ENCODE measurements at places on chromosomes 12 and 14.

- peak; percentile 20 for DNase-seq
These were observed 5.5 kb upstream of the CCDC175 start for GRCh38 chr14:59582161-59582560.

DNA sequence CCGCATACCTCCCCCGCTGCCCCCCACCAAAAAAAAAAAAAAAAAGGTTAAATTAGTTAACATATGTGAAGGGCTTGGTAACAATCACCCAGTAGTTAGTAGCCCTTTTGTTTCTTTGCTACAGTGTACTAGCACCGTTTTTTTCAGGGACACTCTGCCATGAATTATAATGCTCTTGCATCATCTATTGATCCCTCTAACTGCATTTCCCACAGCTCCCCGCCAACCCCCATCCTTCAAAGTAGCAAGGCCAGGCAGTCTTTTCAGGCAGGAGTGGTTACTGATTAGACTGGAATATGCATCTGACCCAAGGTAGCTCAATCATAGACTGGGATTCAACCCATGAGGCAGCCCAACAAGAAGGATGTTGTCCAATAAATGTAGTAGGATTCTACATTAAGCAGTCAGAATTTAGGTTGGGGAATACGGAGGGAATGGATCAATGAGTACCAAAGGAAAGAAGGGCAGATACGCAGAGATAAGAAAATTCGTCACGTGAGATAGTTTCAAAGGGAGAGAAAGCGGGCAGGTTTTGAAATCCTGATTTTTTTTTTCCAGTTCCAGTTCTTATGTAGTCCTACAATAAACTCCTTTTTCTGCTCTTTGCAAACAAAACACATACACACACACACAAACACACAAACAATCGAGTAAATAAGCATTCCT lies 39.8 kb upstream of the CRACR2A start:
- no peak for DNase-seq

GRCh38 chr14:95507701-95508103 lies 8.7 kb downstream of the SYNE3 start:
- DNase-seq = no peak

DNA sequence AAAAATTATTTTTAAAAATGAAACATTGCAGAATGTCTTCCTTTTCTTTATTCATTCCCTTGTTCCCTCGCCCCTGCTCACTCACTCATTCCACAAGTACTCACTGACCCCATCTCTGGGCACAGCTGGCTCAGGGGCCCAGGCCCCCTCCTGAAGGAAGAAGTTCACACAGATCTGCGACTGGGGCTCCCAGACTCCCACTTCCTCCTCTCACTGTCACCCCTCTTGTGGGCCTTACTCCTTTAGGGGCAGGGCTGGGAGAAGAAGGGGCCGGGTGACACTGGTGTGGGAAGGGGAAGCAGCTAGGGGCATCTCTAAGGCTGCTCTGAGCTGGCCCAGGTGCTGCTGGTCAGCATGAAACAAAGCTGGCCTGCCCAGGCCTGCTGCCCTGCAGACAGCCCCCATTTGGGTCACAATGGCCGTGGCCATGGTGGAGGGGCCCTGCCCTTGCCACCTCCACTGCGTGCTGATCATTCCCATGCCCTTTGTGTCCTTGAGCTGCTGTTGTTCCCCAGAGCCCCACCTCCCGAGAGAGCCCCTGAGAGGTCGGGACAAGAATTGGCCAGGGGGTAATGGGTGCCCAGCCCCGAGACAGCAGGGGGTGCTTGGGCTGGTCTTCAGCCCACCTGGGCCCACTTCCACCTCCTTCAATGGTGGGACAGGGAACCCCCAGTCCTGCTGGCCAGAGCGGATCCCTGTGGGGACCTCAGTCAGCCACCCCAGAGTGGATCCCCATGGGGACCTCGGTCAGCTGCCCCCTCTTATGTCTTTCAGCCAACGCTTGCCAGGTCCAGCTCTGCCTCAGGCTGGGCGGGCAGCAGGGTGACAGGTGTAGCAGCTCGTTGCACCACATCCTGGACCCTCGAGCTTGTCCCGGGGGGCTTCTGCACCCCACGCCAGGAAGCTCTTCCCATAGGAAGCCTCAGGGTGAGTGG lies 212.4 kb upstream of the C14orf180 start:
- DNase-seq = no peak

DNA sequence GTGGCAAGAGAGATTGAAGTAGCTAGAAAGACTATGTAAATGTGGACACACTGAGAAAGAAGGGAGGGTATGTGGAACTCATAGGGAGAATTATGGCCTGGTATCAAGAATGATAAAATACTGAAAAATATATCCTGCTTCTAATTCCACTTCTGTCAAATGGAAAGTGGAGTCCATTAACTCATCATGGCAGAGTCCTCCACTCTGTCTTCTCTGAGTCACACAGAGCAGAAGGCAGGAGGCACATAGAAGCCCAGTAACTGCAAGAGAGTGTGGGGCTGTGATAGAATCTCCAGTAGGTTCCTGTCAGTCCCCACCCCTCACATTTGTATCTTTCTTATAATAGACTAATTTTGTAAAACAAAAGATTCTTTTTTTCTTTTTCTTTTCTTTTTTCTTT lies 223.7 kb downstream of the AKAP6 start:
- no peak for DNase-seq

DNA sequence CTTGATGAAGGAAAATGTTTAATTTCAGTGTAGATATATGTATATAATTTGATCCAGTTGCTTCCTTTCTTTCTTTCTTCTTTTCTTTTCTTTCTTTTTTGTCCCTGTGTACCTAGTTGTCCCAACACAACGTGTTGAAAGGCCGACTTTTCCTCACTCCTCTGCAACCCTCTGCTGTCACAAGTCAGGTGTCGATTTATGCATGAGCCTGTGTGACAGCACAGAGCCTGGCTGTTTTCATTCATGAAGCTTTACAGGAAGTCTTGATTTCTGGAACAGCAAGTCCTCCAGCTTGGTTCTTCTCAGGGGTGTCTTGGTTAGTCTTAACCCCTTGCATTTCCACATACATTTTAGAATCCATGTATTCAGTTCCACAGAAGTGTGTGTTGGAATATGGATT lies 88.1 kb downstream of the PPP2R5C start:
- DNase-seq = no peak

- DNase-seq = no peak
These were observed 36.6 kb downstream of the DCAF4 start for GRCh38 chr14:72962829-72963312.

DNA sequence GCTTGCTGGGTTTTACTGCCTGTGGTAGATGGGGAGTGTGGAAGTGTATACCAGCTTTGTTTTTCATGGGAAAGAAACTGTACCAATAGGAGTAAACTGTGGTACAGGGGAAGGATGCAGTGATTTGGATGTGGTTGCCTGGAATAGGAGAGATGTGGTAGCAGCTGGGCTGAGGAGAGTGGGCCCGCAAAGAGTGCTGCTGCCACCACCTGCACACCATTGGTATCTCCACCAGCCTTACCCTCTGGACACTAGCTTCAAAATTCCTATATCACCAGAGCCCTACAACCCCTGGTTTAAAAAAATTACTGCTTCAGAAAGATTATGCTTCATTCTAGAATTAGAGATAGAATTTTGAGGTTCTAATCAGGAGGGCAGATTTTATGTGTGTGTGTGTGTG lies 53.6 kb downstream of the AKAP6 start:
- DNase-seq = no peak

DNA sequence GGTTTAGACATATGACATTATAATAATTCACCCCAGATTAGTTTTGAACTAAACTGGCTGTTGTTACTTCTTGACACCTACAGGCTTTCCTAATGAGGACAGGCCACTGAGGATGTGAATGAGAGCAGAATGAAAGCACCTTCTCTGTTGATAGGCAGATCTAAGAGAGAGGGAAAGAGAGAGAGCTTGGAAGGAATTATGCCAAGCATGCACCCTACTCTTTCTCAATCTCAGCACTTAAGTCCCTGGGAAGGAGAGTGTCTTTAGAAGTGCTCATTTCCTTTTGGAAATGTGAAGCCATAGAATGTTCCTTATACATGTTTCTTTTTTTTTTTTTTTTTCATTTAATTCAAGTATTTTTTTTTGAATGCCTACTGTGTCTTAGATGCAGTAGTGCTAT lies 49.0 kb downstream of the TBC1D15 start:
- no peak for DNase-seq

- DNase-seq = no peak
These were observed 32.7 kb downstream of the TMEM19 start for GRCh38 chr12:71718611-71719010.

DNA sequence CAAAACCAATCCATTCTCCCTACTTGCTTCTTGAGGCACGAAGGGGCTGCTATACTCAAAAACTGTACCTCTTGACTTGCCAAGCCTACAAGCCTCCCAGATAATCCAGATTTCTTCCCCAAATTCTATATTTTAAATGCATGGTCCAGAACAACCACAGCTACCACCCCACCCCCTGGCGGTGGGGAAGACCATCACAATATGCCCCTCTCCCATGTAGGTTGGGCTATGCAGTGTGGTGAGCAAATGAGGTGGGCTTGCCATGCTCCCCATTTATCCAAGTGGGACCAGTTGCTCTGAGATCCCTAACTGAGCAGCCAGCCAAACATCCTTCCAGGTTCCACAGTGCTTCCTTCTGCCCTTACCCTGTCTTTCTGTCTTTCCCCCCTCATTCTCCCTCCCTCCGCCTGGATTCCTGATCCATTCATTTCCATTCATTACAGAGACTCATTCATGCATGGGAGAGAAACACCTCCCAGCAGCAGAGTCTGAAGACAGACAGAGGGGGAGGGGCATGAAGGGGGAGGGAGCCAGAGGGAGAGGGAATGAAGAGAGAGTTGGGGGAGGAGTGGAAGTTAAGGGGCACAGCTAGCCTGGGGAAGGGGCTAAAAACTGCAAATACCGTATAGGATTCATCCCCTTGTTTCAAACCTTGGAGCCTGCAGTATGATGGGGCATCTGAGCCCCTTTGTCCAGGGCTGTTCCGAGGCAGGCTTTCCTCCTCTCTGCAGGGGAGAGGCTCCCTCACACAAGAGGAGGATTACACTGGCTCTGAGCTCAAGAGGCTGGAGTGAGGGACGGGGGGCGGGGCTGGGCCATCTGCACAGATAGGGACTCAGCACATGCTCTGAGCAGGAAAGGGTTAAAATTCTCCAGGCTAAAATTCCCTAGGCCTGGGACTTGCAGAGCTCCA lies 4.4 kb downstream of the ZNF219 start:
- peak; percentile 63 for DNase-seq

- DNase-seq = no peak
These were observed 364.5 kb downstream of the BTG1 start for GRCh38 chr12:91781114-91781513.

- no peak for DNase-seq
These were observed 202.5 kb downstream of the CALM1 start for GRCh38 chr14:90599339-90599738.

DNA sequence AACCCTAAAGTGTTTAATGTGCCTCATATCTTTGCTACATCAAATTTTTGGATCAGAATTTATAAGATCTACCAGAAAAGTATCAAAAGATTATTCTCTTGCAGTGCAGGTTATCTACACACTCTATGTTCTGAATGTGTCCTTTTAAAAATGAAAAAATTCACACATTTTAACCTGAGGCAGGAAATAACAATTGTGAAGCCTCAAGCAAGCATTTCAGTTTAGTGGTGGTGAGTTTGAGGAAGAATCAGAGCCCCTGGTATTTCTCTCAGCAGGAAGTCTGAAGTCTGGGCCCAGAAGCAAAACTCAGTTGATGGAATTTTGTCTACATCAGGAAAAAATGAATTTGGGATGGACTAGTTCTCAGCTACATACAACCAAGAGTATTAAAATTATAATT lies 137.0 kb upstream of the PZP start:
- DNase-seq = no peak

DNA sequence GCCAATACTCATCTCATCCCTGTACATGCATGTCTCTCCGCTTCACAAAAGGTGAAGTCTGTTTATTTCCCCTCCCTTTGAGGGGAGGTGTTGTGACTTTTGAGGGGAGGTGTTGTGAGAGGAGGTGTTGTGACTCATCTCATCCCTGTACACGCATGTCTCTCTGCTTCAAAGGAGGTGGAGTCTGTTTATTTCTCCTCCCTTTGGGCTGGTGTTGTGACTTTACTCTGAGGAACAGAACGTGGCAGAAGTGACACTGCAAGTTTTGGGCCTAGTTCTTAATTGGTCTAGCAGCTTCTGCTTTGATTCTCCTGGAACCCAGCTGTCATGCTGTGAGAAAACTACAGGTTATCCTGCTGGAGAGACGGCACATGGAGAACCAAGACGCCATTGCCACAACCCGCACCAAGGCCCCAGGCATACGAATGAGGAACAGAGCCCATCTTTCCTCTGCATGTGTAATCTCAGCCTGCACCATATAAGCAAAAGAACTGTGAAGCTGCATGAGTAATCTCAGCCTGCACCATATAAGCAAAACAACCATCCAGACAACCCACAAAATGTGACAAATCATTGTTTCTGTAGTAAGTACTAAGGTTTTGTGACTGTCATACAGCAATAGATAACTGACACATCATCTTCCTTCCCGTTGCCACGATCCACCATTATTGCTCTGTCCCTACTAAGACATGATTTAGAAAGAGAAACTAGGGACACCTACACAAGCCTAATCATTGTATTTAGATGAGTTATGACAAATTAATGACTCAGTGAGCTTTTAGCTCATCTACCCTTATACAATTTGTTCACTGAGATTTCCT lies 30.0 kb downstream of the GALNT4 start:
- no peak for DNase-seq

GRCh38 chr12:47725091-47725772 lies at the start of gene ENDOU:
Gene ENDOU (minus strand): TSS chr12:47725490. CDS start chr12:47725413, 77 bp downstream.
- no peak for DNase-seq

GRCh38 chr14:35643513-35643912 lies 109.5 kb downstream of the INSM2 start:
- DNase-seq = no peak

DNA sequence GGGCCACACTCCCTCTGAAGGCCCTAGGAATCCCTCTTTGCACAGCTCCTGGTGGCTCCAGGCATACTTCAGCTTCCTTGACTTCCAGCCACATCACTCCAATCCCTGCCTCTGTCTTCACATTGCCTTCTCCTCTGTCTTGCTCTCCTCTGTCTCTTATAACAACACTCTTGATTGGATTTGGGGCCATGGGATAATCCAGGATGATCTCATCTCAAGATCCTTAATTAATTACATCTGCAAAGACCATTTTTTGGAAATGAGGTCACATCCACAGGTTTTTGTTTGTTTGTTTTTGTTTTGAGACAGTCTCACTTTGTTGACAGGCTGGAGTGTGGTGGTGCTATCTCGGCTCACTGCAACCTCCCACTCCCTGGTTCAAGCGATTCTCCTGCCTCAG lies 88.7 kb downstream of the TMTC1 start:
- DNase-seq = no peak

- no peak for DNase-seq
These were observed 10.5 kb downstream of the RASSF9 start for GRCh38 chr12:85825746-85826145.

- DNase-seq = peak; percentile 92
These were observed at the start of gene CCND2 for GRCh38 chr12:4273652-4274395. Gene CCND2 (plus strand): TSS chr12:4273762. CDS start chr12:4274041, 279 bp downstream.

DNA sequence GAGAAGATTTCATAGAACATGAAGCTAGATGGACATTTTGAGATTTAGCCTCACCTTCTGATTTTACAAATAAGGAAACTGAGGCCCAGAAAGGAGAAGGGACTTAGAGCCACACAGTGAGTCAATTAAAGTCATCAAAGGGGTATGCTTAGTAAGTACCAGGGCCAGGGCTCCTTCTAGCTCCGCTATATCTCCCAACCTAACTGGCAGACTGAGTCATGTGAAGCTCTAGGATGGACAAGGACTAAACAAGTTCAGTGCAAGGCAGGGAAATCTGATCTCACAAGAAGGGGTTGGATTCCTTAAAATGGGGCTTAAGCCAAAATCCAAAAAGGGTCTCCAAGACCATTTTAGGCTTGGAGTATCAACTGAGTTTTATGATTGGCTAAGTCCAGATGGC lies 215.8 kb downstream of the PHLDA1 start:
- no peak for DNase-seq

- no peak for DNase-seq
These were observed 65.9 kb upstream of the CDKN3 start for GRCh38 chr14:54330876-54331275.

Data from D721Med (cell line).